ENCODE measurements at places on chromosomes 5 and 9.

DNA sequence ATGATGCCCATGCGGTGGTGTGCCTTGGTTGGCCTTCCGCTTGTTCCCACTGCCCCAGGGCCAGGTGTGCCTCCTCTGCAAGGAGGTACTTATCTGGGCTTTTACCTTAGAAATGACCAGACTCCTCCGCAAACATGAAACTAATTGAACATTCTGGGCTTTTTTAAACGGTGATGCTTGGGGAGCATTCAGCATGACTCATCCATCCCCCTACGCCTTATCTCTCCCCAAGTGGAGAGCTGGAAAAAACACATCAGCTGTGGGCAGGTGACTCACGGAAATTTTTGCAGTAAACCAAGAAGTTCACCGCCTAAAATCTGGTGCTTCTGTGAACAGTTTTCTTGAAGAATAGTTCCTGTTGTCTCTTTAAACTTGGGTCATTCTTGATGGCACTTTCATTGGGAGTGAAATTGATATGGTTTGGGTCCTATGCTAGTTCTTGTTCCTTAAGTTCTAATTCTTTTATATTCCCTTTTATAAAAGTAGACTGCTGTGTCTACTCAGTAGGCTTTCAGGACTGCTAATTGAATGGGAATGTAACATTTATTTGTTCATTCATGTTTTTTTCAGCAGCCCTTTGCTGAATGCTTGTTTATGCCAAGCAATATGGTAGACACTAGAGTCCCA, 39.6 kb downstream of the SFXN1 start:
- no peak for DNase-seq

DNA sequence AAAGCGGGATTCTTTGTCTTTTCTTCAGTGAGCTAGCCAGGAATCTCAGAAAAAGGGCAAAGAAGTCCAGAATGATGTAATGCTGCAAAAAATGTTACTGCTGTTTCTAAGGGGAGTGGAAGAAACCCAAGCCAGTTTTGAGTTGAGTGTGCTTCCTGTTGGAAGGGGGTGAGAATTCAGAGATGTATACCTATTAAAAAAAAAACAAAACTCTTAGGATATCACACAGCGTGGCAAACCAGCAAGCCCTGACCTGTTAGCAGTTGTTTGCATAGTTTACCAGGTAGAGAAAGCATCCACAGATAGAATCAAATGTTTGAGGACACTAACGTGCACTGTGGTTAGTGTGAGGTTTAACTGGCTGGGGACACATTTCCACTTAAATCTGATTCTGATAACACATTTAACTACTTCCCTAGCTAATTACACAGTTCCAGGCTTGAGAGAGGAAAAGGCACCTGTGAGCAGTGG, 11.4 kb downstream of the BASP1 start:
- DNase-seq, result peak; percentile 22

DNA sequence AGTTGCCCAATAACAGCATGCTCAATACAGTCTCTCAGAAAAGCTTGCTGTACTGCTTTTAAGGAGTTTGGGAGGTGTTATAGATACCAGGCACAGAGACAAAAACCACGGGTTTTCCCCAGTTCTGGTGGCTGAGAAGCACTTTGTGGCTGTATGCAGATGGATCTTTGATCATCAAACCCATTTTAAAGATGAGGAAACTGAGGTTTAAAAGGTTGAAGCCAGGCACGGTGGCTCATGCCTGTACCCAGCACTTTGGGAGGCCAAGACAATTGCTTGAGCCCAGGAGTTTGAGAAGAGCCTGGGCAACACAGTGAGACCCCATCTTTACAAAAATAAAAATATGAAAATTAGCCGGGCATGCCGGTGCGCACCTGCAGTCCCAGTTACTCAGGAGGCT, 46.3 kb upstream of the PLPP6 start:
- no peak for DNase-seq

DNA sequence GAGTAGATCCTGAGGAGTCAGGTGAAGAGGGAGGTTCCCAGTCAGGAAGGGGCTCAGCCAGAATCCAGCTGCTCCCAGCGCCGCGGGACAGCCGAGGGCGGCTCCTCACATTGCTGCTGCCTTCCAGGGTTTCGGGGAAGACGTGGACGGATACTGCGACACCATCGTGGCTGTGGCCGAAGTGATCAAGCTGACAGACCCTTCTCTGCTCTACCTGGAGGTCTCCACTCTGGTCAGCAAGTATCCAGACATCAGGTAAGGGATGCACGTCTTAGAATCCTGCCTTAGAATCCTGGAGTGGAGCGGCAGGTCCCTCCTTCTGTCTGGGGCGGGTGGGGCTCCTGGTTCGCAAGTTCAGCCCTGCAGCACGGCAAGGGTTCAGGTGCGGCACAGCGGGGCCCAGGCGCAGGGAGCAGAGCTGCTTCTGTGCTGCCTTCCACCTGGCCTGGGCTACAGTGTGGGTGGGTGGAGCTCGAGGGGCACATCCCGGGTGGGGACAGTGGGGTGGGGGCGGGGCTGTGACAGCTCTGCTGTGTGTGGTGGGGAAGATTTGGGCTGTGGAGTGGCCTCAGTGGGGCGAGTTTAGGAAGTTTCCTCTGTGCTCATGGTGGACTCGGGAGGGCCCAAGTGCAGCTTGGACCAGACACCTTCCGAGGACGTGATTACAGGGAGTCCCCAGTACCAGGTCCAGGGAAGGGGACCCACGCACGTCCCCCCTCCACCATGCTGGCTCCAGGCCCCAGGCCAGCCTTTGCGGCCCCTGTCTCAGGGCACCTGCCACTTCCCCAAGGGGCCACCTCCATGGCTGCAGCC, 22.8 kb downstream of the EXOC3 start:
- no peak for DNase-seq

- no peak for DNase-seq
Measured at GRCh38 chr5:150068472-150068871, 17.9 kb downstream of the CSF1R start.

GRCh38 chr5:127951791-127952190, 131.8 kb upstream of the SLC12A2 start:
- no peak for DNase-seq

DNA sequence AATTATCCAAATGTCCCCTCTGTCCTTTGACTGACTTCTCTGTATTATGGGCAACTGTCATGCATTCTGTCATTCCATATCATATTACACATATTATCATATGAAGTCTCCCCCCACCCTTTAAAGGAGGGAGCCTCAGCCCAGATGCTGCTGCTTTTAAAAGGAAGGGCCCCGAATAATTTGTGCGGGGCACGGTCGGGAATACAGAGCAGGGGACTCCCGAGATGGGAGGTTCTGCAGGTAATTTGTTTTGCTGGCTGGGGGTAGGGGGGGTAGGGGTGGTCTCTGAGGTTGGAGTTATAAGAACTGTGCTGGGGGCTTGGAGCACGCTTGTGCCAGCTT, 10.1 kb upstream of the LHX2 start:
- no peak for DNase-seq

Data from GM13977 (cell line).